ENCODE measurements at places on chromosomes 2 and 18. TPM values are rescaled to one million over a fixed set of nuclear protein-coding genes. Genes with fewer than 3 reads are reported as not detected.

MRPL19 gene
- total RNA-seq: 70.3 TPM

- no peak for DNase-seq
Measured at GRCh38 chr2:136334967-136335366, 217.0 kb upstream of the CXCR4 start.

DNA sequence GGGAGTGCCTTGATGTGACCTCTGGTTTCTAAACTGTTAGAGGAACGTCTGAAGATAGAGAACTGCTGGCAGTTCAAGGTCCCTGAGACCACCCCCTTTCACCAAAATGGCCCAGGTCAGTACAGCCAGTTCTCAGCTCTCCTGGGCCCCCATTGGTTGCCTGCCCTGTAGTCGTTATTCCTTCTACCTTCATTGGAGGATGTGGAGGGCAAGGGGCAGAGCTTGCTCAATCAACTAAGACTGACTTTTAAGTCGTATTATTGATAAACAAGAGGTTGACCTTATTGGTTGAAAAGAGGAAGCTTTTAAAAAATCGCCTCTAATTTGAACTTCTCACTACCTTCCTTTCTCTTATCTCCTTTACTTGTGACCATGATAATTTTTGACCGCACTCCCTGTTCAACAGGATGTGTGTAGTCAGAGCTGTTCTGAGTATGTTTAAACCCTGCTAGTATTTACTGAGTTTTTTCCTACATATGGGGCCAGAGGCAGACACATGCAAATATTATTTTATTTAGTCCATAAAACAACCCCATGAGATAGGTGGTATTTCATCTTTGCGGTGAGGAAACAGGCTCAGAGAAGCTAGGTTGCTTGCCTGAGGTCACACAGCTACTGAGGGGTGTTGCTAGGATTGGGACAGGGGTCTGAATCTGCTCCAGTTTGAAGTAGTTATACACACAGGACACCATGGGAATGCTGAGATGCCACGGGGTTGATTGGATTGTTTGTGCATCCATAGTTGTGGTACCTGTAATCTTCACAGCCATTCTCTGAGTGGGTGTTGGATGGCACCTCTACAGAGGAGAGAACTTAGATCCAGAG is 65.9 kb downstream of the TMEM247 start:
- DNase-seq: no peak

GRCh38 chr18:63974991-63975390 is 5.1 kb downstream of the SERPINB8 start:
- DNase-seq: peak; percentile 67

DNA sequence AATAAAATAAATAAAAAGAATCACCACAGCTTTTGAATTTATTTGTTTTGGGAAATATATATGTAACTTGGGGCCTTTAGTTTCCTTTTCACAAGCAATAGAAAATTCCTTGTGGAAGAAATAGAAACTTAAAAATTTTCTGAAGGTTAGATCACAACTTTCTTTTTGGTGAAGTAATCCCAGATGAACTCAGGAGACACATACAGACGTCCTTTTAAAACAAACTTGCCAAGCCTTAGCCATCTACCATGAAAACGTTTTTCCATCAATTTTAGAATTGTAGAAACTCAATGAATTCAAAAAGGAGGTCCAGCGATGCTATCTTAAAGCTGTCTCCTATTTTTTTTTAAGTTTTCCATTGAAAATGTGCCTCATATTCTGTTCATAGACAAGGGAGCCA is 225.6 kb downstream of the ASXL3 start:
- DNase-seq: no peak

DNA sequence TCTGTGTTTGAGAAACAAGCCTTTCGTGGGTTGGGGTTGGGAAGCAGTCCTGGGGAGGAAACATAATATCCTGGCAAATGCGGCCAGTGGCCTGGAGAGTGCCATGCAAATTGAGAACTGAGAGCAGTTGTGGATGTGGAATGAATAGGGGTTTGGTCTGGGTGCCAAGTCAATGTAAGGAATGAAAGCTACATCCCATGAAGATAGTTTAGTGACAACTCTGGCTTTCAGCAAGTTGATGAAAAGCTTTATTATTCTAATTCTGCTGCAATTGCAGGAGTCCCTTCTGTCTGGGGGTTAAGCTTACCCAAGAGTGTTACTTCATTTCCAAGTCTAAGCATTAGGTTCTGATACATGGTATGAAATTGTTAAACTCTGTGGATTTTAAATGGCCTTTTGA is 771.6 kb downstream of the DPP10 start:
- no peak for DNase-seq

CHRNG gene
- total RNA-seq: not detected

OXER1 gene
- not detected for total RNA-seq

DNA sequence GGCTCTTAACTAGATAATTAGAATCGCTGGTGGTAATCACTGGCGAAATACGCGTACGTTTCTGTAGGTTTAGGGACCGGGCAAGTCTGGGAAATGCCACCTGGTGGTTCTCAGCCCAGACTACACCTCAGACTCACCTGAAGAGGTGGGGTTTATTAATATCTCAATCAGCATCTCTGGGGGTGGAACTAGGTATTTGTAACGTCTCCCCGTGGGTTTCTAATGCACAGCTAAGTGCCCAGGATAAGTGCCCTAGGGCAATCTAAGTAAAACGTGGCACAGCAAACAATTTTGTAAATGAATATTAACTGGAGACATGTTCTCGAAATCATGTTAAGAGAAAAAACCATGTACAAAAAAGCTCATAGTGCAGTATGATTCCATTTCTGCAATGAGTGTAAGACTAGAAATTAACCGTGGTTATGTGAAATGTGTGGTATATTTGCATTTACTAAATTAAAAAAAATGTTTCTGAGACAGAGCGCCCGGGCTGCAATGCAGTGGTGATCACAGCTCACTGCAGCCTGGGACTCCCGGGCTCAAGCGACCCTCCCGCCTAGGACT is 760 bp upstream of the CNOT11 start:
- peak; percentile 29 for DNase-seq

DYNAP gene
- not detected for total RNA-seq

- DNase-seq: no peak
Measured at GRCh38 chr2:8441371-8441770, 240.5 kb upstream of the ID2 start.

DNA sequence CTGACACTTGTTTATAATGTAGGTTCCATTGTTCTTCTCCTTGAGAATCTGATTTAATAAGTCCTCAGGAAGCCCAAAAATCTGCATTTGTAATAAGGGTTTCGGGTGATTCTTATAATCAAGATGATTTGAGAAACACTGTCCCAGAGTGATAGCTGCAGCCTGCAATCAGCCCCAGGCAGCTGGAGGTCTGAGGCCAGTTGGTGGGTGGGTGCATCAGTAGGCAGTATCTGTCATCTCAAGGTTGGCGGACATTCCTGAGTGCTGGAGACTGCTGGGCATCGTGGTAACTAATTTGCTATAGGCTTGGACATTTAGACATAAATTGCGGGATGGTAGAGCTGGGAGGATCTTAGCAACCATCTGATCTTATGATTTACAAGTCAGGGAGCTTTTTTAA is 2.7 kb upstream of the IL18RAP start:
- DNase-seq: no peak

- no peak for DNase-seq
Measured at GRCh38 chr2:11532416-11533055, 1.3 kb upstream of the GREB1 start.
